ENCODE measurements at places on chromosomes 12 and 14.

DNA sequence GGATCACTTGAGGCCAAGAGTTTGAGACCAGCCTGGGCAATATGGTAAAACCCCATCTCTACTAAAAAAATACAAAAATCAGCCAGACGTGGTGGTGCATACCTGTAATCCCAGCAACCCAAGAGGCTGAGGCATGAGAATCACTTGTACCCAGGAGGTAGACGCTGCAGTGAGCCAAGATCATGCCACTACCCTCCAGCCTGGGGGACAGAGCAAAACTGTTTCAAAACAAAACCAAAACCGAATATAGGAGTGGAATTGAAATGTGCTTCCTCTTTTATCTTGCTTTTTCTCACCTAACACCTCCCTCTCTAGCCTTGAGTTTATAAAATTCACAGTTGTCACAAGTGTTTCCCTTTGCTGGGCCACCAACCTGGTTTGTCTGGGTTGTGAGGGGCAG, 181.9 kb downstream of the PAH start:
- no peak for DNase-seq

DNA sequence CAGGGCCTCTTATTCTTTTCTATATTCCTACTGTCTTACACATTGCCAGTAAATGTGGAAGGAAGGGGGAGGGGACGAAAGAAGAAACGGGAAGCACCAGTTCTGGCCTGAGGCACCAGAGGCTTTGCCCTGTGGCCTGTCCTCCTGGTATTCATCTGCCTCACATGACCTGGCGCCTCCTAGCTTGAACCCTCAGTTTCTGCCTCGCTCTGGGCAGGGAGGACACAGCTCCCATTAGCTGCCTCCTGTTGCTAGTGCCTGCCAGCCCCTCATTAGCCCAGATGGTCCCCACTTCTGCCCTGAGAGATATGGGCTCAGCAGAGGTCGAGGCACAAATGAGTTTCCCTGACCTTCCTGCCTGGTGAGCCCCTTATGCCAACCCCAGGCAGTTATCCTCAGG, 3.0 kb upstream of the PLEKHG6 start:
- no peak for DNase-seq

GRCh38 chr14:95225251-95225887, 68.0 kb upstream of the DICER1 start:
- no peak for DNase-seq

DNA sequence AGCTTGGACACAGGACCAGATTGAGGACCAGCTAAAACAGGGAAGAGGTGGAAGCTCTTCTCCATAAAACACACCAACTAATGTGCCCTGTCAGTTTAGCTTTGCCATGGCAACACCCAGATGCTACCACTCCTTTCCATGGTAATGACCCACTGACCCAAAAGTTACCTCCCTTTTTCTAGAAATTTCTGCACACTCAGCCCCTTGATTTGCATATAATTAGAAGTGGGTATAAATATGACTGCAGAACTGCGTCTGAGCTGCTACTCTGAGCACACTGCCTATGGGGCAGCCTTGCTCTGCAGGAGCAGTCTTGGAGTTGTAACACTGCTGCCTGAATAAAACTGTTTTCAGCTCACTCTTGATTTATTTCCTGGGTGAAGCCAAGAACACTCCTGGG, 3.2 kb upstream of the TDG start:
- DNase-seq = no peak
